ENCODE measurements at places on chromosomes 5 and 9.

DNA sequence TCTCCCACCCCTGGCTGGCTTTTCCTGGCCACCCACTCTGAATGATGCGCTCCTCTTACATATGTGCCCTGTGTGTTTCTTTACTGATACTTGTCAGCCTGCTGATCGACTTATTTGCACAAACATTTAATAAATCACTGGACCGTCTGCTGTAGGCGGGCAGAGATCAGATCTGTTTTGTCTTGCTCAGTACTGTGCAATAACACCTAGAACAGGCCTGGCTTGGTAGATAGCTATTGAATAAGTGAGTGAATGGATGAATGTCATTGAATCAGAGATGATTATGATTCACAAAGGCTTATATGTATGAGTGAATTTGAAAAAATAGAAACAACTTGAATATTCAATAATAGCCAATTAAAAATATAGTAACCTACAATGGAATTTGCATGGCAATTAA, 165.1 kb downstream of the RGS3 start:
- DNase-seq, result no peak

GRCh38 chr9:136654820-136655535, 7.7 kb upstream of the EGFL7 start:
- DNase-seq, result no peak

DNA sequence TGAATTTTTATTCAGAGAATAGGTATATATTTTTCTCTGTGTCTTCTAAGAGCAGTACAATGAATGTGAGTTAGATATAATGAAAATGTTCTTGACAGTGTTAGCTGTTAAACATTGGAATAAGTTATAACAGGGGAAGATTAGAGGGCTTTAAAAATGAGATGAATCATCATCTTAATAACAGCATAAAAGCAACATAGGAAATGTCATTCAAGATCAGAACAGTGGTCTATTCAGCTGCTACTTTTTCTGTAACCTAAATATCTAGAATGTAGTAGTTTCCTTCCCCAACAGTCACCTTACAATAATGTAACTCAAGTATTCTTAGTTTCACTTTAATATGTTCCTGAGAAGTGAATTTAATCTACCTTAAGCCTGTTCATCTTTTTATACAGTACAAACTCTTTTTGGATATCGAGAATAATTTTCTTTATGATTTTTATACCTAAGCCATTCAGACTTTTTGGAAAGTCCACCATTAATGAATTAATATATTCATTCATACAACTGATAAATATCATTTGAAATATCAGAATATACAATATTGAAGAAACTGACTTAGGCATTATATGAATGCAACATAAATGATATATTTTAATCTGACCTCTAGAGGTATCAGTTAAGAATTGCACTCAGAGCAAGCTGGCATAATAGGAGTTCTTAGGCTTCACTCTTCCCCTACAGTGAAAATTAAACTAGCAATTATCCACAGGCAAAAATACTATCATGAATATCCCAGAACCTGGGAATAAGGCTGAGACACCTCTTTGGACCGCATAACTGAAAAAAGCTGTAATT, 66.1 kb upstream of the EDIL3 start:
- no peak for DNase-seq

DNA sequence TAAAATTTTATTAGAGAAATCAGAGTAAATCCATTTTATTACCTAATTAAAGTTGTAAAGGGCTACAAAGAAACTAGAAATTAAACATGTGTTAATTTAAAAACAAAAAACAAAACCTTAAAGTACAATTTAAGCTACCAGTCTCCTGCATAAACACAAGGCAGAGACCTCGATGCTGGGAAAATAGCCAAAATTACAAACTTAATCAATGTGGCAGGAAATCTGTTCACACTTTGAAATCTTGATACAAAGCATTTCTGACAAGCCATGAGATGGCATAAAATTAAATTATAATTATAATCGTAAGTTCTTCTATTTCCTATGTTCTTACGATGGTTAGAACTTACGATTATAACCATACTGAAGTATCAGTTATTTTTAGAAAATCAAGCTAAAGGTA, 158.0 kb upstream of the FREM1 start:
- no peak for DNase-seq

DNA sequence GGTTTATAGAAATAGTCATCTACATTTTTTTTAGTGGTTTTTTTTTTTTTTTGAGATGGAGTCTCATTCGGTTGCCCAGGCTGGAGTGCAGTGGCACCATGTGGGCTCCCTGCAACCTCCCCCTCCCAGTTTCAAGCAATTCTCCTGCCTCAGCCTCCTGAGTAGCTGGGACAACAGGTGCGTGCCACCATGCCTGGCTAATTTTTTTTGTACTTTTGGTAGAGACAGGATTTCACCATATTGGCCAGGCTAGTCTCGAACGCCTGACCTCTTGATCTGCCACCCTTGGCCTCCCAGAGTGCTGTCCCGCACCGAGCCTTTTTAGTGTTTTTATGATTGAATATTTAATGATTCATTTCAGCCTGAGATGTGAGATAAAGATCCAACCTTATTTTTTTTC, 27.3 kb downstream of the ANKRD33B start:
- no peak for DNase-seq

- no peak for DNase-seq
Measured at GRCh38 chr5:130099008-130099407, 194.7 kb downstream of the CHSY3 start.

- no peak for DNase-seq
Measured at GRCh38 chr9:108396193-108396592, 459.6 kb downstream of the ACTL7B start.
